ENCODE measurements at places on chromosomes 12 and 14.

GRCh38 chr12:67091204-67091603 is 178.0 kb upstream of the CAND1 start:
- DNase-seq, result no peak

GRCh38 chr14:73241481-73242165 is 4.3 kb downstream of the PAPLN start:
- no peak for DNase-seq

DNA sequence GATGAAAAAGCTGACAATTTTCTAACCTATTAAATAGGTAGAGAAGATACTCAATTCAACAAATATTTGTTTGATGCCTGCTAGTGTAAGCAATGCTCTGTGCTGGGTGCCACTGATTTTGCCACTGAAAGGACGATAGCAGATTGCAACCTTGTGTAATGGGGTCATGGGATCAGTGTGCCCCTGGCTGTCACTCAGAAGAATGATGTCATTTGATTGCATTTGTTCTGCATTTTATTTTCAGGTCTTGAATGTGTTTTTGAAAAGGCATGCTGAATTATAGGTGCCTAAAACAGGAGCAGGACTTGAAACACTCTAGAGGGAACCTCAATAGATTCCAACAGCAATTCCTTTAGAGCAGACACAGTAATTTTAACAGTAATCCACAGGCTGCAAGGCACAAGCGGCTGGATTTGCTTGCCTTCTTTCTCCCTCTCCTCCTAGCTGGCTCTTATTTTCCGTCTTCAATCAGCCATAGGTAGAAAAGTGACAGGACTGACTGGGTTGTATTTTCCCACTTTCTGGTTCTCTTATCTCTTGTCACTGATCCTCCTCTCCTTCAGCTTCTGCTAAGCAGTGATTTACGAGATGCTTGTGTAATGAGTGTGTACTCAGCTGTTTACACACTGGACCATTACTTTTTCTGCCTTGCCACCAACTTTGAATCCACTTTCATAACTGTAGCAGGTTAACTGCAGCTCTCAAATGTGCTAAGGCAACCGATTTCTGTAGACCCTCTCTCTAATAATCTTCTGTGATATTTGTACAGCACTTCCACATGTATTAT is 4.1 kb downstream of the PLXNC1 start:
- no peak for DNase-seq

DNA sequence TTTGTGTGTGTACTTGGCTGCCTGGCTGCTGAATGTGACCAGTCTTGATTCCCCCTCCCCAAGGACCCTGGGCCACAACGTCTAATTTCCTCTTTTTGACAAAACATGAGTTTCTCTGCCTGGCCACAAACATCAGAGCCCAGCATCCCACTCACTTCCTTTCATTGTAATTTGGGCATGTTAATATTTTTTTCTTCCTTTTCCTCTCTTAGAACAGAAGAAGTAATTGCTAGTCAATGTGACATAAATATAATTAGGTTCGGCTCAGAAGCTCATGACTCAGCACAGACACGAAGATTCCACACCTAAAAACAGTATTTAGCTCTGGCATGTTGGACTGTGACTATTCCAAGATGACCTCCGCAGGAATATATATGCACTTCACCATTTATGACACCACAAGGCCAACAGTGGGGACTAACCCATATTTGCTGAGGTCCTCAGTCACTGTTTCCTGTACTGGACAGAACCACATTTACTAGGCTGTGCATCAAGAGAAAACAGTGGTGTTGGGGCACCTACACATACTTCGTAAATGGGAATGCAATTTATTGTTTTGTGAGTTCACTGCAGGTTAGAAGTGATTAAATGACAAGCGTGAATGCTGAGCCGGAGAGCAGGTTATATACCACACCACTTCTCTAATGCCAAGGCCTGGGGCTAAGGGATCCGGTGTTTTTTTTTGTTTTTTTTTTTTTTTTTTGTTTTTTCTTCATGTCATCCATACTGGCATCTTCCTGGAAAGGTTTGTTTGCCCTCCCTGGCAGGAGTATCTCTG is 4.2 kb downstream of the GSG1 start:
- DNase-seq, result peak; percentile 46

- no peak for DNase-seq
These were observed 55.9 kb upstream of the GPR68 start for GRCh38 chr14:91300283-91300895.

DNA sequence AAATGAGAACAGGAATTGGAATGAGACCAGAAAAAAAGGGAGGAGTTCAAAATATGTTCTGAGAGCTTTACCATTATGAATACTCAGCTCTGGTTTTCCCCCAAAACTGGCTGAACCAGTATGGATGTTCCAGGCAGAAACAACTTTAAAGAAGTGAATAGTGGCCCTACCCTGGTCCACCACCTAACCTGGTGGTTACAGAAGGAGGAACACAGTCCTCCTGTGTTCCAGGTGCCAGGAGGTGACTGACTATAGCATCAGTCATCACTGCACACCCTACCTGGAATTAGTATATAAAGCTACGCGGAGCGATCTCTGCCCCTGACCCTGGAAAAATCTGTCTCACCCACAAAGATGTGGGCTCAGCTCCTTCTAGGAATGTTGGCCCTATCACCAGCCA is at the start of gene A2ML1:
TSS of gene A2ML1 (plus strand) at position 324 of the 400 bp plus-strand sequence. CDS start at position 355, 31 bp downstream.
- no peak for DNase-seq

DNA sequence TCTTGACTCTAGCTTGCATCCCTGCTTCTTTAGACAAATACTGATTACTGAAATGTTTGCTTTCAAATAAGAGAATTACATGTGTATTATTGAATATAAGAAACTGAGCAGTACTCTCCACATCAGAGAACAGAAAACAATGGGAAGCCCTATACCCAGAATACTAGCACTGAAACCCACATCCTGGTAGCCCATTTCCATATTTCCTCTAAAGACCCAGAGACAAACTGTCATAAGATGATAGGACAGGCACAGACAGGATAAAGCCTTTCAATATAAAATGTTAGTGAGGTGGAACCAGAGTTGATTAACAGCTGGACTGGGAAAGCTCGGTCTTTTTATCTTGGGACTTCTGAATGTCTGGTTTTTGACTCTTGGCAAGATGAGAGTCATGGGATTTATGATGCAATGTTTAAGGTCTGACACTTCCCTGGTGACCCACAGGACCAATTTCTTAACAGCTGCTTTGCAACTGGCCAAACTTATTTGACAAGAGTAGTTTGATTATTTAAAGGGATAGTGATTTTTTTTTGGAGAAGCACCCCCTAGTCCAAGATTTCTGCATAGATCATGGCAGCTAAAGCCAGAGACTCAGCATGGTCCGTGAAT is 166.9 kb upstream of the ATXN7L3B start:
- DNase-seq, result no peak

DNA sequence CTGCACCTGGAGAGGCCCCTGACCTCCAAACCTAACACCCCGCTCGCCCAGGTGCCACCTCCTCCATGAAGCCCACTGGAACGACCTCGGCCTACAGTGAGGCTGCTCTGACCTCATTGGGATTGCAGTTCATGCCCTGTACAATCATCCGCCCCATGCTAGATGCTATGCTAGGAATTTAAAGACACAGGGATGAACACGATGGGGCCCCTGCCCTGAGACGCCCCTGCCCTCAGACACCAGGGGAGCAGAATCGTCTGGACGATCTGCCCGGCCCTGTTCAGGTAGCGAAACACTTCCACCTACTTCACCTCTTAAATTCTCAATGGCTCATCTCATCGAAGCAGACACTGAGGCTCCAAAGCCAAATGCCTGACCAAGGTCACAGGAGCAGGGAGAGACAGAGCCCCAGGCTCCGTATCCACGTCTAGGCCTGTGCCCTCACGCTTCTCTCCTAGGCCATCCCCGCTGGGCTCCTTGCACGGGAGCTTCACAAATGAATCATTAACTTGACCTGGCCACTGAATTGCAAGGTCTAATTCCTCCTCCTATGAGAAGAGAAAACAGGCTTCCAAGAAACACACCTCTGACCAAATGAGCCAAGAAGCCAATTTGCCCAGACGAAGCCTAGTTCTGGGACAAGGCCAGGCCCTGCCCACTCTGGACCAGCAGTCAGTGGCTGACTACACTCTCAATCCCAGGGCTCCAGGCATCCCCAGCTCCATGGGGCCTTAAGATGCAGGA is 35.2 kb downstream of the SCARB1 start:
- peak; percentile 51 for DNase-seq

- no peak for DNase-seq
These were observed 35.9 kb upstream of the CEP83 start for GRCh38 chr12:94495445-94496115.

GRCh38 chr14:90714811-90715210 is 101.4 kb downstream of the TTC7B start:
- peak; percentile 34 for DNase-seq

DNA sequence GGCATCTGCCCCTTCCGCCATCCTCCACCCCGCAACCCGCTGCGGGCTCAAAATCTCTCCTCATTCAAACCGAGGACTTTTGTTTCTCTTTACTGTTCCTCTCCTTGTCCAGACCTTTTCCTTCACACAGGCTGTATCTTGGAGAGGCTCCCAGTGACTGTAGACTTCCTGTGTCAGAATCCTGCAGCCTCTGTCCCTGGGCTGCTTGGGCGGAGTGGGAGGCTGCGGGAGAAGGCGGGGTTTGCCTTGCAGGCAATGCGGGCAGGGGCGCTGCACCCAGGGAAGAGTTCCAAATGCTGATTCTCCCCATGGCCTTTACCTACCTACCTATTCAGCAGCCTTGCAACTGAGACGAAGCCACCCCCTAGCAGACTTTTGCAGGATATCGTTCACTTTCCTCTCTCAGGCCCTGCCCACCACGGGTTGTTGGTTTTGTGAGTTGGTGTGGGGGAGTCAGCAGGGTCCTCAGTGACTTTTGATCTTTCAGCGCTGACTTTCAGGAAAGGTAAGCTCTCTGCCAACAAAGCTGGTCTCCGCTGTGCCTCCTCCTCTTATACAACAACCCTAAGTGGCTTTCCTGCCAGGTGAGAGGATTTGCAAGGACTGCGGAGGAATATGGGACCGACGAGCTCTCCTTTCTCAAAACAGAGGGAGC is 79.0 kb upstream of the KCNA1 start:
- DNase-seq, result no peak

DNA sequence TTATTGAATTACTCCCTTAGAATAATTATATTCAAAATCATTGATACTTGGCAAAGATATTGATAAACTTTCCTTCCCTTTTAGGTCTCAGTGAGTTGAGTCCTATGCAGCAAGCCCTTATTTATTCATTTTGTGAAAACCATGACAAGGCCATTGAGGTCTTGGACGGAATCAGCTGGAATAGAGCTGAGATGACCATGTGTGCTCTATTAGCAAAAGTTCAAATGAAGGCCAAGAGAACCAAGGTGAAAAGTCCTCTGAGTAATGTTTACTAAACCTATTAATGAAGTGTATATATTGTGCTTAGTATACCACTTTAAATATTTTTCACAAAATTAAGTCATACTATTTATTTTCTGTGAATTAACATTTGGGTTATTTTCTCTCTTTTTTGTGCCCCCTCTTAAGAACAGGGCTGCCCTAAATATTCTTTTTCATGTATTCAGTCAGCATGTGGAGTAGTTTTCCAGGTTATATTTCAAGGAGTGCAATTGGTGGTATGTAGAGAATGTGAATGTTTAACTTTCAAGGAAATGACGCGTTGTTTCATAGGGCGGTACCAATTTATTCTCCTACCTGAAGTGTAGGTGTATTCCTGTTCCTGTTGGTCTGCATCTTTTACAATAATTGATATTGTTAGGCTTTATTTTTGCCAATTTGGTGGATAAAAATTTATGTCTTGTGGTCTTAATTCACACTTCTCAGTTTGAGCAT is 201.4 kb downstream of the TTC6 start:
- no peak for DNase-seq

DNA sequence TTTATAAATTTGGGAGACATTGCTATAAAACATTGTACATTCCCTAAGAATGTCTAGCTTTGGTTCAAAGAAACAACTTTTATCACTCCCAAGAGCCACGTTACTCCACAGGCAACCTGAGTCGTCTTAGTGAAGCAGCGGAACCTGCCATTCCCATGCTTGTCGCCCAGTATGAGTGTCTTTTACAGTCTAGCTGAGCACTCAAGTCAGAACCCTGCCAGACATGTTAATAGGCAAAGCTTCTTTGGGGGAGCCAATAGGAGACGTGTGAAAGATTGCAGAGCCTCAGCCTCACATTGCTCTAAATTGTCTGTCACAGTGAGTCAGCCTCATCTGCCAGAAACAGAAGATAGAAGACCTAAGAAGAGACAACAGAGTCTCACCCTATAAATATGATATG is 541.6 kb upstream of the FLRT2 start:
- no peak for DNase-seq

GRCh38 chr14:94581127-94581999 is at the start of gene SERPINA5:
Gene SERPINA5, plus strand, starts transcription at chr14:94581426. Its CDS starts 5,937 bp downstream, at chr14:94587363.
- DNase-seq, result peak; percentile 24

GRCh38 chr12:3726456-3726855 is 26.5 kb downstream of the CRACR2A start:
- no peak for DNase-seq

- no peak for DNase-seq
These were observed 28.8 kb downstream of the KCTD10 start for GRCh38 chr12:109448272-109448671.

- peak; percentile 48 for DNase-seq
These were observed 1176.7 kb upstream of the SEL1L start for GRCh38 chr14:82710267-82710841.

DNA sequence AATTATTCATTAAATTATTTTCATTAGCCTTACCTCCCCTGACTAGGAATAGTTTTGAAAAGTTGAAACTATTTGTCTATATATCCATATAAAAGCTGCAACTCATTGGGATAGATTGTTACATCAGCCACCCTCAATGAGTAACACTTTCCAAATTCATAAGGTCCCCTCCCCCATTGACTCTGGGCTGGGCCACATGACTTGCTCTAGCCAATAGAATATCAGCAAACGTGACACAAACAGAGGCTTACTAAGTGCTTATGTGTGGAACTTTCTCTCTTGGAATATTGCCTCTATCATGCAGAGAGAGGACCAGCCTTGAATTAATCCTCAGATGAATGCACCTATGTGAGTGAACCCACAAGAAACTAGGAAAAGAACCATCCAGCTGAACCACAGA is 213.7 kb downstream of the CCDC59 start:
- DNase-seq, result no peak

DNA sequence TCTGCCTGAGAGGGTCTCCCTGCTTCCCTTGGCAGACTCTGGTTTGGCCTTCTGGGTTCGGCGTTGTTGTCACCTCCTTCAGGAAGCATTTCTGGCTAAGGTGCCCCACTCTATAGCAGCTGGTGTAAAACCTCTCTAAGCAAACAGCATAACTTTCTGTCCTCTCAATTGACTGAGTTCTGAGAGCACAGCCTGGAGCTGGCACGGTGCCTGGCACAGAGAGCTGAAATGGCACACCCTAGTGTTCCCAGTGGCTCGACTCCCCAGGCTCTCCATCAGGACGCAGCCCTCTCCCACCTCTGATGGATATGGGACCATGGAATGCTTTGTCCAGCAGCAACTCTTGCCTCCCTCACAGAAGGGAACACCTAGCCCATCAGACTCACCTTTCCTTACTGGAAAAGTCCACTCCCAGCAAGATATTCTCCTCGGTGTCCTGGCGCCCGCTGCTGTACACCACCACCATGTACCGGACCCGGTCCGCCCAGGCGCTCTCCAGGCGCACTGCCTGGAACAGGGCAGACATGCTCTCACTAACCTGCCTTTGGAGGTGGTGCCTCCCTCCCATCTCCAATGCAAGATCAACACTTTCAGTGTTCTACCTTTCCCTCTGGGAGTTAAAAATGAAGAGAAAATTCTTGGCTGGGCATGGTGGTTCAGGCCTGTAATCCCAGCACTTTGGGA is 40.6 kb downstream of the SSH1 start:
- peak; percentile 26 for DNase-seq

GRCh38 chr14:97791906-97792305 is 994.7 kb downstream of the VRK1 start:
- no peak for DNase-seq

GRCh38 chr14:57811998-57812546 is 53.8 kb downstream of the SLC35F4 start:
- DNase-seq, result no peak

GRCh38 chr14:47278233-47278842 is 397.1 kb downstream of the MDGA2 start:
- DNase-seq, result no peak
